M059J (cell line): ENCODE measurements at places on chromosomes 5 and 9. TPM values are rescaled to one million over a fixed set of nuclear protein-coding genes. Genes with fewer than 3 reads are reported as not detected.

- DNase-seq = no peak
These were observed 35.3 kb downstream of the SH3RF2 start for GRCh38 chr5:145971701-145972100.

DNA sequence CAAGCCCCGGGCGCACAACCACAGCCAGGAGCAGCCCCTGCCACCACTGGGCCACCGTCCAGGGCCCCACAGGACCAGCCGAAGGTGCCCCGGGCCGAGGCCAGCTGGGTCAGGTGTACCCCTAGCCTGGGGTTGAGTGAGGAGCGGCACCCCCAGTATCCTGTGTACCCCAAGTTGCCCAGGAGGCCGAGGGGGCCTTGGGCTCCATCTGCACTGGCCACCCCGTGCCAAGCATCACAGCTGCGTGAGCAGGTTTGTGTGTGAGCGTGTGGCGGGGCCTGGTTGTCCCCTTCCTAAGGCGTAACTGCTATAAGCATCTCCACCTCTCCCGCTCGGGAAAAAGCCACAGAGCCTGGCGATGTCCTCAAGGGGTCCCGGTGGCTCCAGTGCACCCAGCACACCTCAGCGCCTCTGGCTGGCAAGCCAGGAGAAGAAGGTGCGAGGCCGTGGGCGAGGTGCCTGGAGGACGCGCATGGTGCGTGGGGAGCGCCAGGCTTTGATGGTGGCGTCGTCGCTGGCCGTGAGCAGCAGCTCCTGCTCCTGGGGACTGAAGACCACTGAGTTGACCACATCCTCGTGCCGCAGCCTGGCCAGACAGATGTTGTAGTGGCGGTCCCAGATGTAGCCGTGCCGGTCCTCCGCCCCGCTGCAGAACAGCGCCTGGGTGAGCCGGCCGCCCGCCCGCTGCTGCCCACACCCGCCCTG, 3.9 kb downstream of the FBXW5 start:
- no peak for DNase-seq

- DNase-seq = peak; percentile 51
These were observed 18.8 kb downstream of the SMIM32 start for GRCh38 chr5:136174021-136174659.

DNA sequence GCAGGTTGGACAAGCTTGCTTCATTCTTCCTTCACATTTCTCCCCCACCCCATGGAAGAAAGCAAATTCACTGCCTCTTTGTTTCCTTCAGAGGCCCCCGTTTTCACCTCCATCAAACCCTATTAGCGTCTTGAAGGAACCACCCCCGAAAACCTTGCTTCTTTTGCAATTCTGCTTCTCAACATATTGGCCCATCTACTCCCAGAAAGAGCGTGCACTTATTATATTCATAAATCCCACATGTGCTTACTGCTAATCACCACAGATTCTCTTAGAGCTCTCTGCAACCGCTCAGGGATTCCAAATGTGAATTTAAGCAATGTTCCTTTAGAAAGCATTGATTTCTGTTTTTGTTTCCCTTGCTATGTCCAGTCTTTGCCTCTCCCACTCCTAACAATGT, 1.1 kb downstream of the F2RL2 start:
- no peak for DNase-seq

The OCLN gene
- 15.7 and 24.4 TPM in 2 replicates for total RNA-seq

- no peak for DNase-seq
These were observed 37.6 kb downstream of the KCNT1 start for GRCh38 chr9:135739271-135740220.

- DNase-seq = no peak
These were observed 2055.2 kb downstream of the MAT2B start for GRCh38 chr5:165560648-165561047.

- DNase-seq = peak; percentile 63
These were observed 76.8 kb downstream of the ZDHHC21 start for GRCh38 chr9:14616188-14616982.

DNA sequence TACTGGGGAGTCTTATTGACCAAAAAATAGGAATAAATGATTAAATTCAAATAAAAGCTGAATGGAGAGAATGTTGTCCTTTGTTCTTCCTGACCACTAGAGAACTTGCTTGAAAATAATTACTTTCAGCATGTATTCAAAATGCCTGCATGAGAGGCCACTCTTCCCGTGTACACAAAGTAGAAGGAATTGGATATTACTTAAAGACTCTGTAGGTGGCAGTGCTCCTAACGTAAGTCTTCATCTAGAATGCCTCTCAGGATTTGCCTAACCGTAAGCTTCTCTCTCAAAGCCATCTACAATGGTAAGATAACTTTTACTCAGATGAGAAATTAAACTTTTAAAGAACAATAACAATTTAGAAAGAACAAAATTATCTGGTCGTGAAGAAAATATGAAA, 620.0 kb upstream of the CCNG1 start:
- no peak for DNase-seq

- peak; percentile 88 for DNase-seq
These were observed 21.3 kb downstream of the KCTD16 start for GRCh38 chr5:144191998-144192397.

DNA sequence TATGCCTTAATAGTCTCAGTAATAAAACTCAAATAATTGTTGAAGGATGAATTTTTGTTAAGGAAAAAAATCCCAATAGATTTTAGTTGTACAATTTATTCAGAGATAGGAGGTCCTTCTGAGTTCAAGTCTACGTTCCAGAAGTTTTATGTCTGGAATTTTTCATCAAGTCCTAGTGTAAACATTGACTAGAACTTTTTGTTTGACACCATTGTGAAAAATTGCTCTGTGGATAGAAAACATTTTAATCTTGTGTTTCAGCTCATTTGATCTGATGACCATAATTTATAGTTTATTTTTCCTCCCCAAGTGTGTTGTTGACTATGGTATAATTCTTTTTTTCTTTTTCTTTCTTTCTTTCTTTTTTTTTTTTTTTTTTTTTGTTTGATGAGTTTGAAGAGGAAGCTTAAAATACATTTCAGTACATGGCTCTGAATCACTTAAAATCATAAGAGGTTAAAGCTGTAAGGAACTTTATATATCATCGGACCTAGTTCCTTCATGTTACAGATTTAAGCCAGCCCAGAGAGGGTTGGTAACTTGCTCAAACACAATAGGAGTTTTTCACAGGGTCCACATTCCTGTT, 20.7 kb downstream of the ITGA1 start:
- peak; percentile 36 for DNase-seq

The SNX30 gene
- 5.7 and 11.0 TPM in 2 replicates for total RNA-seq

GRCh38 chr9:122095010-122095767, 2.1 kb upstream of the TTLL11 start:
- DNase-seq = peak; percentile 66

The GCNT4 gene
- total RNA-seq = 0.79 and 1.2 TPM in 2 replicates

- peak; percentile 26 for DNase-seq
These were observed 23.8 kb upstream of the SLC46A2 start for GRCh38 chr9:112914524-112914923.

The ADAMTSL1 gene
- 4.2 and 7.7 TPM in 2 replicates for total RNA-seq

GRCh38 chr9:32426278-32426939, 42.0 kb downstream of the ACO1 start:
- peak; percentile 91 for DNase-seq

DNA sequence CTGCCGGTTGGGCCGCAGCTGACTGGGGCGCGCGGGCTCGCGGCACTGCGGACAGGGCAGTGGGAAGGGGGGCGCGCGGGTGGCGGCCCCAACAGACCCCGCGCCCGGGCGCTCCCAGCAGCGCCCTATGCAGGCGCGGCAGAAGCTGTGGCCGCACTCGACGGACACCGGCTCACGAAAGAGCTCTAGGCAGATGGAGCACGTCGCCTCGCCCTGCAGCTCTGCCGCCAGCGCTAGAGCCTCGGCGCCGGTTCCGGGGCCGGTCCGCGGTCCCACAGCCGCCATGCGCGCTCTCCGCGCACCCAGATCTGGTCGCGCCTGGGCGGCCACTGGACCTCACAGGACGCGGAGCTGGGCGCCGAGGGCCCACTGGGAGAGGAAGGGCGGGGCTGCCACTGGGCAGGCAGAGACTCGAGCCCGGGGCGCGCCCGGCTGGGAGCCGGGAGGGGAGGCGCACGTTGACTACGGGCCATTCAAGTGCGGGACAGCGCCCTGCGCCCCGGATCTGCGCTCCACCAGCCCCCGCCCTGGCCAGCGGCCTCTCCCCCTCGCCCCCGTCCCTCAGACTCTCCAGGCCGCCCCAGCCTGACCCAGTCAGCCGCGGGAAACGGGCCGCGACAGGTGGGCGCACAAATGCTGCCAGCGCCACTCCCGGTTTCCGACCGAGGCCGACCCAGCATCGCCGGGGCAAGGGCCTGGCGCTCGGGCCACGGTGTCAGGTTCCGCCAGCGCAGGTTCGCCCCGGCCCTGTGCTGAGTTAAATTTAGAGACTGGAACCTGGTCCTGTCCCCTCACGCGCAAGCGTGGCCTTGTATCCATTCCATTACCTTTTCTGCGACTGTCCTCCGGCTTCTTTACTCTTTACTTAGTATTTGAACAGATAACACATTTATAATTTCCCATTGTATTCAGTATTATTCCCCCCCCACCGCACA, at the start of gene TRIM7:
TSS of gene TRIM7 (minus strand) at position 371 of the 935 bp plus-strand sequence. CDS start at position 285, 86 bp downstream.
- peak; percentile 53 for DNase-seq

GRCh38 chr5:150577378-150578139, 62.9 kb upstream of the SYNPO start:
- no peak for DNase-seq

The PRKAA1 gene
- 59.4 and 79.2 TPM in 2 replicates for total RNA-seq

The SLCO6A1 gene
- total RNA-seq = not detected in 2 replicates

DNA sequence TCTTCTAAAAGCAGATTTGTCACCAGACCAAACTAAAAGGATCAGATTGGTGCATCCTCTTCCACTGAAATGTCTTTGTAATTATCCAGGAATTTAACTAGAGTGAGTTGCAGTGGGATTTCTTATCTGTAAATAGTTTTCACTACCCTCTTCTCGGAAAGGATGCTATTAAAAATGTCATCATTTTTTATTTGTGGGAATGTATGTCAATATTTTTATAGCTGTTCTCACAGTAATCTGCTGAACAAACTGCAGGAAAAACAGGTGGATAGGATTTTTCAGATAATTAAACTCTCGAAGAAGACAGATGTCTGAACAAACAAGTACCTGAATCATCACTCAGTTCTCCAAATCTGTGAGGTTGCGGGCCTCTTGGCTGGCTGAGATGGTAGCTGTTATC, 62.7 kb downstream of the RAB14 start:
- DNase-seq = no peak

- peak; percentile 83 for DNase-seq
These were observed 31.7 kb upstream of the LRRC14B start for GRCh38 chr5:159448-160172.

The PCDHGB4 gene
- not detected in 2 replicates for total RNA-seq

- DNase-seq = no peak
These were observed 14.1 kb upstream of the ANP32B start for GRCh38 chr9:97969014-97969413.

The PHYHD1 gene
- total RNA-seq = not detected in 2 replicates

DNA sequence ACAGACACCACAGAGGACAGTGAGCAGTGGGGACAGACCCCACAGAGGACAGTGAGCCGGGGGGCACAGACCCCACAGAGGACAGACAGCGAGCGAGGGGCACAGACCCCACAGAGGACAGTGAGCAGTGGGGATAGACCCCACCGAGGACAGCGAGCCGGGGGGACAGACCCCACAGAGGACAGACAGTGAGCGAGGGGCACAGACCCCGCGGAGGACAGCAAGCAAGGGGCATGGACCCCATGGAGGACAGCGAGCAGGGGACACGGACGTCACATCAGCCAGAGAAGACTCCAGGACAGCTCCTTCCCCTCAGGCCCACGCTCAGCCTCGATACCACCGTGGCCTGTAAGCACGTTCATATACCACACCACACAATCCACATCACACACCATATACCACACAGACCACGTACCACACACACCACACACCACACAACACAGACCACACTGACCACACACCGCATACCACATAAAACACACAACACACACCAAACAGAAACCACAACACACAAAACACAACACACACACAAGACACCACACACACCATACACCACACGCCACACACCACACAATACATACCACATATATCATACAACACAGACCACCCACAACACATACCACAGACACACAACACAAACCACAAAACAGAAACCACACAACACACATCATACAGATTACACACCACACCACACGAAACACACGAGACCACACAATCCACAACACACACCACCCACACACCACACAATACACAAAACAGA, 5.2 kb upstream of the ZDHHC11 start:
- no peak for DNase-seq

The DEPDC1B gene
- 15.9 and 27.3 TPM in 2 replicates for total RNA-seq

GRCh38 chr9:27369591-27369990, 72.6 kb upstream of the EQTN start:
- peak; percentile 21 for DNase-seq

The NUDT2 gene
- 45.6 and 59.9 TPM in 2 replicates for total RNA-seq
